ENCODE measurements at places on chromosomes 5 and 9. TPM values are rescaled to one million over a fixed set of nuclear protein-coding genes. Genes with fewer than 3 reads are reported as not detected.

- DNase-seq, result no peak
These were observed 9.4 kb downstream of the VDAC1 start for GRCh38 chr5:133995341-133995740.

The HAVCR2 gene
- 0.21 TPM for total RNA-seq

DNA sequence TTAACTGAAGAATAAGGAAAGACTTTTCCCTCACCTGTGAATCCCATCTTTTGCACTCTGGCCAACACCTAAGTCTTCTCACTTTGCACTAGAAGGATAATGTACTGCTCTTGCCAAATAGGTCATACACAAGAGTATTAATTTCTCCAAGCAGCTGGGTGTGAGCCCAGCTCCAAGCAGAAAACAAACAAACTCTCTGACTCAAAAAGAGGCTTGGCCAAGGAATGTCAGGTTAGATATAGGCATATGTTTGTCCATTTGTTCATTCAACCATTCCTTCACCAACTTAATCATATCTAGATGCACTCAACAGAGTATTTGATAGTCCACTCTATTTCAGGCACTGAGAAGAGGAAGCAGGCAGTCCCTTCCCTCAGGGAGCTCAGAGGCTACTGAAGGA, 84.4 kb downstream of the HTR4 start:
- no peak for DNase-seq

The FAM221B gene
- total RNA-seq, result not detected

DNA sequence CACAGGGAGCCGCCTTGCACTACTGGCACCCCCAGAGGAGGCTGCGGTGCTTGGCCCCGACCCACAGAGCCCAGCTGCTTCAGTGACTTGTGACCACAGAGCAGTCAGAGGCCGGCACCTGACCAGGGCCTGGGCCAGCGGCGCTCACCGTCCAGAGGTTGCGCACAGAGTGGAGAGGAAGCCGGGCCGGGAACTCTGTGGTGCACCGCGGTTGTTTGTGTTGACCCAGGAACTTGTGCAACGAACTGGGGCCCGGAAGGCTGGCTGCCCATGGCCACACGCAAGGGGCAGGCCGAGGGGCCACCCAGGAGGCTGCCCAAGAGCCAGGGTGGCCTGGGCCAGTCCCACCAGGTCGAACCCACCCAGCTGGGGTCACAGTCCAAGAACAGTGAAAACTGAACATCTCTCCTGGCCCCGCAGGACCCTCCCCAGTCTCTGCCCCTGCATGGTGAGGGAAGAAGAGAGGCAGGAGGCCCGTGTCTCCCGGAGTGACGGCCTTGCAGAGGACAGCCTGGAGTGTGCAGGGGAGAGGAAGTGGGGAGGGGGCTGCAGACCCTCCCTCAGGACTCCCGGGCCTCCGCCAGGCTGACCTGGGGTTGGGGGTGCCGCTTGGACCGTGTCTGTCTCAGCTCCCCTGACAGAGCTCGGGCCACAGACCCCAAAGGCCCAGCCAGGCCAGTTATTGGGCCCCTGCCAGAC, 42.8 kb upstream of the EGFL7 start:
- DNase-seq, result no peak

DNA sequence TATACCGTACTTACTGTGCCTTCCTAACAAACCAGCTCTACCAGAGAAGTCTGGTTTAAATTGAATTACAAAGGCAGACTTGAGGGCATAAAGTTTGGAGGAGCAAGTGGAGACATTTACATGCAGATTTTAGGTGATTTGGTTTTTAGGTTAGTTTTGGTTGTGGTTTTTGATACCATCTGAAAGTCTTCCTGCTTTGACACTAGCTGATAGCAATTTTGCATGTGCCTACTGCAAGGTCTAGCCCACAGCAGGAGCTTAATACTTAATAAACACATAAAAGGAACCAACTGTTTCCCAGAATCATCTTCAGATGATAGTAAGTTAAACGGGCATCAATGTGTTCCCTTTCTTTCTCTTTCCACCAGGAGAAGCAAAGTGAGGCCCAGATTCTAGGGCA, 3.4 kb upstream of the ESM1 start:
- DNase-seq, result no peak

The PHF24 gene
- not detected for total RNA-seq

All from osteocyte (in vitro differentiated cells).